ENCODE measurements at places on chromosomes 11 and 22. TPM values are rescaled to one million over a fixed set of nuclear protein-coding genes. Genes with fewer than 3 reads are reported as not detected.

The AIP gene
- total RNA-seq: 166 TPM

The BDNF gene
- not detected for total RNA-seq

The BTG4 gene
- total RNA-seq: not detected

The CSF2RB gene
- total RNA-seq: 1.3 TPM

The GAL3ST1 gene
- 0.44 TPM for total RNA-seq

The MFRP gene
- not detected for total RNA-seq

The MMP12 gene
- total RNA-seq: not detected
